Kidney tubule cell (primary cell): ENCODE measurements at places on chromosomes 7 and 10.

GRCh38 chr10:132805599-132805998 is 19.7 kb upstream of the NKX6-2 start:
- no peak for DNase-seq

GRCh38 chr10:51770709-51771108 is 71.3 kb upstream of the CSTF2T start:
- DNase-seq = no peak

DNA sequence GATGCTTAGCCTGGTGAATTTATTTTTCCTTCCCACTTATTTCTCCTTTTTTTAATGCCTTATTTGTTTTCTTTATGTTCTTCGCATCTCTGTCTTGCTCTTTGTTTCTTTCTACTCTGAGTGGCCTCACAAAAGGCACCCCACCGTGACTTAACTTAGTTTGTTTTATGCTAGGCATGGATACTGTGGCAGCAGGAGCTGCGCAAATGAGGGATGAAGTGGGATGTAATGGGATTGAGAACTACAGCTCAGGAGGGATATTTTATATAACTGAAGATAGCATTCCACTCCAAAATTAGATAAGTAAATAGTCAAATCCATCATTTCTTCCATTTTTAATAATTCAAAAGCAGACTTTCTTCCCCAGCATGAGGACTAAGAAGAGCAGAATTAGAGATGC is 1.7 kb upstream of the CACNA2D1 start:
- no peak for DNase-seq

GRCh38 chr10:51886438-51887068 is 187.2 kb upstream of the CSTF2T start:
- no peak for DNase-seq

- no peak for DNase-seq
These were observed 553.8 kb downstream of the TFEC start for GRCh38 chr7:115476671-115477181.

- no peak for DNase-seq
These were observed 5.6 kb upstream of the STK32C start for GRCh38 chr10:132313305-132313704.

DNA sequence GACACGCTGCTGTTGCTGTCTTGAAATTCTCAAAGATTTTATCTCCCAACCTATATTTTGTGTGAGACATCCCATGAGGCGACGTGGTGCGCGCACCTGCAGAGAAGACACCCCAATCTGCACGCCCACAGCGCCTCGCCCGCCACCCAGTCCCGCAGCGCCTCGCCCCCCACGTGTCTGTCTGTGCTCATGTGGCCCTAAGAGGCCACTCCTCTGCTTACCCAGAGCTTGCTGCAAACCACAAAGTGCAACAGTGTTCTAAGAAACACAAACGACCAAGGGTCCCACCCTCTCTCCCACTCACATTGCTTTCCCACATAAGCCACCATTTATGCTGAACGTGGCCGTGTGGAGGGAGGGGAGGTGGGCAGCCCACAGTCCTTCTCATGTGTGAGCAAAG is 287.2 kb downstream of the PTPRN2 start:
- no peak for DNase-seq

- peak; percentile 50 for DNase-seq
These were observed 147.9 kb downstream of the DGKB start for GRCh38 chr7:14754631-14755030.

DNA sequence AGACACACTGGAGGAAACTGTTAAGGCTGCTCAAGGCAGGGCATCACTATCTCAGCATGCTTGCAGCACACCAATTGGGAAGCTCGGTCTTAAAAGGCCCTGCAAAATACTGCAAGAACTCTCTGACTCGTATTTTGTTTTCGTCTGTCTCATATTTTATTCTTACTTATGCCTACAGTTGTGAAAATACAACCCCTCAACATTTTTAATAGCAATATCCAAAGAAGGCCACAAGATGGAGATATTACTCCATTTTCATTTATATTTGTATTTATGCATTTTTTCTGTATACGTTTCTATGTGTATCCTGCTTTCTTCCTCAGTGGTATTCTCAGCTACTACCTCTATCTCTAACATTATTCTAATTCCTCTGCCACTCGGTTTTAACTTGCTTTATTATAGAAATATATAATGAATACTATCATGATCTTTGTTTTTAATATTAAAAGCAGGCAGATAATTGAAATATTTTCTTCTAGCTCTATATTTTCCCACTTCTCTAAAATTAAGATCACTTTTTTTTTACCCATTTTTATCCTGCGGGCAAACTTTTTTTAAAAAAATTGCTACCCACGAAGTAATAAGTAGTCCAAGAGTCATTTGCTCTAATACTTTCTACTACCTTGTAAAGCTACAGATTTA is 10.0 kb downstream of the DNAJC1 start:
- DNase-seq = peak; percentile 49

DNA sequence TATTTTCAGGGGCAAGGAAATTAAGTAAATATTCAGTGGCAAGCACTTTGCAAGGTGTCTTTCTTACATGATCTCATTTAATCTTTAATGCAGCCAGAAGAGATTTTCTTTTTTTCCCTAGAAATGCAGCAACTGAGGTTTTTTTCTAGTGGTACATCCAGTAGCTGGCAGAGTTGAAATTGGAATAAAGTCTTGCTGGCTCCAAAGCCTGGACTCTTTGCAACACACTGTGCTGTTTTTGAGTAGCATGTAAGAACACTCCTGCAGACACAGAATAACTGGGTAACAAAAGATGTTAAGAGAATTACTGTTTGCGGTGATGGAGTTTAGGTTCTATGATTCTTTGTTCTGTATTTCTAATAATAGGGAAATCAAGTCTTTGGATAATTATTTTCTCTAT is 123.6 kb downstream of the PON1 start:
- no peak for DNase-seq

DNA sequence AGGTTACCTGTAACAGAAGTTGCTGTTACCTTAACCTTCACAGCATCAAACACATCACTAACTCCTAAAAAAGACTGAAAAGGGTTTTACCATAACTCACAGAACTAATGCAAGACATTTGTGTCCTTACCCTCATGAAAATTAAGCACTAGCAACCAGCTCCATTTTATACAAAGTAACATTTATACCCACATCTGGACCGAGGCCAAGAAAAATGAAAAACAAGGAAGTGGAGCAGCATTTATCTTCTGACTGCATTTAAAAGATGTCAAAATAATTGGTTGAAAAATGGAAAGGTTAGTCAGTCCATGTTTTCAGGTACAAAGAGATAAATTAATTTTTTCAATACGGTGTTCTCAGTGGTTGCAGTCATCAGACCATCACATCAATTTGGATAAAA is 3.1 kb upstream of the RBP4 start:
- DNase-seq = no peak

DNA sequence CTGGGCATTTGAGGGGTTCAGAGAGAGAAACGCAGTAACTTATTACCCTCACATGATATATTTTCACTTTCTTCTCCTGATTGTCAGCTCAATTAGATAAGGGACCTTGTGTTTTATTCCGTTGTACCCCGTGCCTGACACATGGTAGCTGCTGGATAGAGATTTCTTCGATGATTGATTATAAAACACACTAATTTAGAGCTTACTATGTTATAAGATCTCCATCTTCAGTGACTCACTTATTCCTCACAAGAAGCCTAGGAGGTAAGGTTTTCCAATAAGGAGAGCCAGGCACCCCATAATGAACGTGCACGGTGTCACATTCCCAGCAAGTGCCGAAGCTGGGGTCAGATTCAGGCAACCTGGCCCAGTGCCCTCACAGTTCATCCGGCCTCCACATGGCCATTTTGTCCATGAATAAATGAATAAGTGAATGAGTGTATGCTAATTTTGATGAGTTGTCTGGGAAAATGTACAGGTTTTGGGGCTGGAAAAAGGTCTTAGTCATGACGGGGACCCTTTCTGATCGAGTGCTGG is 138.1 kb upstream of the CDCA7L start:
- DNase-seq = peak; percentile 17

GRCh38 chr7:44116087-44116788 is 7.1 kb downstream of the POLD2 start:
- DNase-seq = no peak

GRCh38 chr7:49937608-49938007 is 155.4 kb downstream of the ZPBP start:
- no peak for DNase-seq

DNA sequence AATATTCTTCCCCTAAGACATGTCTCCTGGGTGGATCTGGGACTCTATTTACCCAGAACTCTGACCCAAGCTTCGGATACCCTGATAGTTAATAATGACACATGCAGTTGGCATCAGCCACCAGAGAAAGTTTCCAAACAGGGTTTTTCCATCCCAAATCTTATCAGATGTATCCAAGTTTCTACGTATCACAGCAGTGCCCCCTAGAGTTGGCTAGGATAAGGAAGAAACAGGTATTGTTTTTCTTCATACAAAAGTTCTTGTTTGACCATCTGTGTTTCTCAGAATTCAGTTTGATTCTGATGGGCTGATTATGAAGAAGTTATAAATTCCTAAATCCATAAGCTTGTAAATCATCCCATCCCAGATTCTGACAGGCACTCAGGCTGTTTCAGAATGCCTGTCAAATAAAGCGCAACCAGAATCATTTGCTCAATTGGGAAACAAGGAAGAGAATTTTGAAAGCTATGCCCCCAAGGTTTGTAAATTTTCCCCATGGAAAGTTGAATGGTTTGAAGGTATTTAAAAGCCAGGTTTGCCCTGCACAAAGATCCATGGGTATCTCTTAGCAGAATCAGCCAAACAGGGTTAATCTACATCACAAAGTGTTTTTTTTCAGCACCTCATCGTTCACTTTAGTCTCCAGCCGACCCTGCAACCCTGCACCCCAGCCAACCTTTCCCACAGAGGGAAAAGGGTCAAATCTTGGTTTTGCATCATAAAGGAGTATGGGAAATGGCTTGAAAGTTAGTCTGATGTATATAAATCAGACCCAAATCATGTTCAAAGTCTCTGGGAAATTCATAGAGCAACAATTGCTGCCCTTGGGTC is 47.4 kb downstream of the NRAP start:
- DNase-seq = peak; percentile 12

GRCh38 chr7:75993689-75994387 is 557 bp downstream of the TMEM120A start:
- peak; percentile 44 for DNase-seq

DNA sequence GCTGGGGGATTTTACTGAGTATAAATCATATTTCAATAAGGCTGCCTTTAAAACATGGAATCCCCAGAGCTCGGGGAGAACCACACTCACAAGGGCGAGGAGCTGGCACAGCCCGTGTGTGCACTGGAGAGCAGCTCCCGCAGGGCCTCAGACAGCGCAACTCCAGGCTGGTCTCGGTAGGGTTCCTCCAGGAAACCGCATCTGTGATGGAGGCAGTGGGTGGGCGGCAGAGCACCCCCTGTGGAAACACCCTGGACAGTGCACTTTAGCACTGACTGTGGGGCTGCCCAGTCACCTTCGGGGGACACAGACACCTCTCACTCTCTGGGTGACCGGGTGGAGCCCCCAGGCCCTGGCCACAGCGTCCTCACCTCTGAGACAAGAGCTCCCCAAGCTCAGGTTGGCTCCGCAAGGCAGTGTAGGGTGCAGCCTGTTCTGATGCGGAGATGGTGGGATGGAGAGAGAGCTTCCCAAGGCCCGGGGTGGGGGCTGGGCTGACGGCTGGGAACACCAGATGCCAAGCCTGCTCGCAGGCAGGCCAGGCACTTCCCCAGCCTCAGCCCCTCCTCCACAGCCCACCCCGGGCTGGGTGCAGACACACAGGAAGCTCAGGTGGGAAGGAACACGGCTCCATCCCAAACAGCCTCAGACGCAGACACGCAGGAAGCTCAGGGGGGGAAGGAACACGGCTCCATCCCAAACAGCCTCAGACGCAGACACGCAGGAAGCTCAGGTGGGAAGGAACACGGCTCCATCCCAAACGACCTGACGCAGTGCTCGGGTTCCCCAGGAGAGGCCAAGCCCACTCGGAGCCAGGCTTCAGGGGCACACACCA is 224.4 kb downstream of the MAD1L1 start:
- DNase-seq = no peak

DNA sequence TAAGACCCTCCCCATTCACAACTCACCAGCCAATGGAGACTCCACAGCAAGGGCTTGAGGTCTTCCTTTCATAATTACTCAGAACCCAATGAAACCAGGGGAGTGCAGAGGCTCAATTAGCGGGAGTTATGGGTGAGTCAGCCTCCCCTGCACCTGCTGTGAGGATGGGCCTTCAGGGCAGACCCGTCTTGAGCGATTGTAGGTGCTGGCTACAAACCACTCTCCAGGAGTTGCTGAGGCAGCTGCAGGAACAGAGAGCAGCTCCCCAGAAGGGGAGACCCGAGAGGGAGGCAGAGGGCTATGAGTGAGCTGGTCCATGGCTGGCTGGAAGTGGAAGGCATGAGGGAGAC is 58.5 kb upstream of the SORCS3 start:
- peak; percentile 70 for DNase-seq

GRCh38 chr10:133336577-133337369 is at the start of gene CALY:
Gene CALY, minus strand, starts transcription at chr10:133336896. Its CDS starts 7,907 bp downstream, at chr10:133328989.
- DNase-seq = no peak

- no peak for DNase-seq
These were observed 151.5 kb downstream of the LRRTM3 start for GRCh38 chr10:67077376-67077775.
